ENCODE measurements at places on chromosomes 6 and 20.
A peak's percentile ranks its signal among the peaks of the same experiment; 100 is the strongest.

GRCh38 chr6:105804424-105804823 is 281.7 kb upstream of the PRDM1 start:
- no peak overlapping the region for H3K27ac ChIP-seq
- H3K27me3 ChIP-seq, result peaks cover 7% of the 10 kb centered on the region
- H3K4me1 ChIP-seq, result no peaks in the 10 kb centered on the region
- H3K4me3 ChIP-seq, result no peak overlapping the region
- H3K36me3 ChIP-seq, result no peaks in the 10 kb centered on the region

DNA sequence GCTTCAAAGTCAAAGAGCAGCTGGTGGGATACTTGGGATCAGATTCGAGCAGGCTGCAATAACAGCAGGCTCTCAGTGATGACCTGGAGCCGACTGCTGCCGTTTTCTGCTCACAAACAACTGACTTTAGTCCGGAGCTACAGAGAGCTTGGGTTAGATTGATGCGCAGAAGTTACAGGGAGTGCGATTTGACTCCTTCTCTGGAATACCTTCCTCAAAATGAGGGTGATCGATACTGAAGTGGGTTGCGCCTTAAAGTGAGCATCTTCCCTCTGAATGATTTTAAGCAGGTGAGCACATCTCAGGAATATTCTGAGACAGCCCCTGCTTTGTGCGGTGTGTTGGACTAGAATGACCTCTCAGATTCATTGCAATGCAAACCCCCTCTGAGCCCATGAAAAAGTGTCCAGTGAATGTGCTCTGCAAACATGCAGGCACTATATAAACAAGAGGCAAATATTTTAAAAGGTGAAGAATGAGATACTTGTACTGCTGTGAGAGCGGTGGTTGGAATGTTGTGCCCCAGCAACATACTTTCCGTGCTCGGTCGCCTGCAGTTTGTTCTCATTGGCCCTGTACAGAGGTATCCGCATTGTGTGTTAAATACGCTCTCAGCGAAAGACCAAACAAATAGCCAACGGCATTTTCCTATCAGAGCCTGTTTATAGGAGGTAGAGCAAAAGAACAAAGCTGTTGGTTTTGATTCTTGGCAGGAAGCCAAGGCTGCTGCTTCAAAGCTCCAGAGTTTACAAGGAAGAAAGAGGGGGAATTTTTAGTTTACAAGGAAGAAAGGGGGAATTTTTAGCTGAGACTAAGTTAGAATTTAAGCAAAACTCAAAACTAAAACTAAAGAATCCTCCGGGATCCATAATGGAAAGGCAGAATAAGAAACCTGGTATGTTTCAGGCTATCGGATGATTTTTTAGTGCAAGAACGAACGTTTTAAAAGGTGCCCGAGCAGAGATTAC is 67.7 kb downstream of the PHACTR2 start:
- peak; percentile 46 for DNase-seq
- H3K4me1 ChIP-seq, result peaks cover 65% of the 10 kb centered on the region
- no peaks in the 10 kb centered on the region for H3K36me3 ChIP-seq
- H3K27ac ChIP-seq, result peak overlapping the region; percentile 98
- H3K4me3 ChIP-seq, result peak overlapping the region; percentile 52
- no peaks in the 10 kb centered on the region for H3K27me3 ChIP-seq

GRCh38 chr20:4073852-4074741 is 58.7 kb upstream of the RNF24 start:
- peaks cover 4% of the 10 kb centered on the region for H3K4me1 ChIP-seq
- H3K4me3 ChIP-seq, result no peak overlapping the region
- H3K27ac ChIP-seq, result no peak overlapping the region
- H3K36me3 ChIP-seq, result no peaks in the 10 kb centered on the region
- DNase-seq, result no peak
- peaks cover 12% of the 10 kb centered on the region for H3K27me3 ChIP-seq

GRCh38 chr6:154605178-154605881 is 94.8 kb upstream of the CNKSR3 start:
- H3K4me1 ChIP-seq, result peaks cover 12% of the 10 kb centered on the region
- H3K36me3 ChIP-seq, result no peaks in the 10 kb centered on the region
- H3K4me3 ChIP-seq, result no peak overlapping the region
- DNase-seq, result no peak
- H3K27ac ChIP-seq, result no peak overlapping the region
- peaks cover 9% of the 10 kb centered on the region for H3K27me3 ChIP-seq

- H3K27me3 ChIP-seq, result no peaks in the 10 kb centered on the region
- H3K36me3 ChIP-seq, result no peaks in the 10 kb centered on the region
- H3K4me1 ChIP-seq, result no peaks in the 10 kb centered on the region
- DNase-seq, result no peak
Measured at GRCh38 chr6:122130026-122130348, 269.5 kb upstream of the HSF2 start.

DNA sequence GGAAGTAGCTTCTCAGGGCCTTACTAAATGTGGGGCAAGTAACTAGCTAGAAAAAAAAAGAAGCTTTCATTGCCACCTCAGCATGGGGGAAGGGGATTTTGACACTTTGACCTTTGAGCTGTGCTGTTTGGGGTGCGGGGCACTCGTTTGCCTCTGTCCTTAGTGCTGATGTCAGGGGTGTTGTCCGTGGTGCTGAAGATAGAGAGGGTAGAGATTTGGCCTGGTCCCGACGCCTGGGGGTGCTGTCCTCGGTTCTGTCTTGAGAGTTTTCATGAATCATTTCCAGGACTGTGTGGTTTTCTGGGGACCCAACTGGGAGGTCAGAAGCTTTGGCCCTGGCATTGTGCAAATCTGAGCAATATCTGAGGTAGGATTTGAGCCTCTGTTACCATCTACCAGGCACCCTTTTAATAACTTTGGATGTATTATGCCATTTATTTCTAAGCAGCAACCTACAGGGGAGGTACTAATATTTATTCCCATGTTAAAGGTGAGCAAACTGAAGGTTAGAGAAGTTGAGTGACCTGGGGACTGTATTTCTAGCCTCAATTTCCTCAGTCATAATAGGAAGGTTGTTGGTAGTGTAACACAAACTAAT is 78.0 kb downstream of the DLGAP4 start:
- peak; percentile 64 for DNase-seq
- H3K36me3 ChIP-seq, result no peaks in the 10 kb centered on the region
- peaks cover 20% of the 10 kb centered on the region for H3K27me3 ChIP-seq

- no peaks in the 10 kb centered on the region for H3K36me3 ChIP-seq
- H3K27me3 ChIP-seq, result peaks cover 12% of the 10 kb centered on the region
- H3K27ac ChIP-seq, result no peak overlapping the region
Measured at GRCh38 chr20:4123537-4124235, 108.3 kb upstream of the RNF24 start.

DNA sequence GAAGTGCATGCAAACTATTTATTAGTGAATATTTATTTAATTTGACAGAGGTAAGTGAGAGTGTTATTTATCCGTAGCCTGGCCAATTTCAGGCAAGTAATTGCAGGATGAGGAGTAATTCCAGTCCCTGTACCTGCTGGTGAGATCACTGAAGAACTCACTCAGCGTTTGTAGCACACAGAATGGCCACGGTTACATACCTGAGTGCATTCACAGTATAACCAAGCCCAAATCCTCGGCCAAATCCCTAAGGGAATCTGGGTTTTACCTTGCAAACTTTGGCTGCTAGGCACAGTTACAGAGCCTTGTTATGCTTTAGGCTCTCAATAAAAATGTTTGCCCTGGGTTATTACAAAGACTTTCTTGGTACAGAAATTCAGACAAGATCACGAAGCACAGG is 93.3 kb downstream of the KCNQ5 start:
- no peak for DNase-seq
- H3K4me3 ChIP-seq, result no peak overlapping the region
- H3K27ac ChIP-seq, result no peak overlapping the region
- H3K27me3 ChIP-seq, result no peaks in the 10 kb centered on the region
- no peaks in the 10 kb centered on the region for H3K4me1 ChIP-seq

GRCh38 chr20:1809611-1810510 is 85.3 kb upstream of the SIRPA start:
- no peaks in the 10 kb centered on the region for H3K36me3 ChIP-seq
- peaks cover 11% of the 10 kb centered on the region for H3K4me1 ChIP-seq
- H3K27ac ChIP-seq, result no peak overlapping the region
- peaks cover 57% of the 10 kb centered on the region for H3K27me3 ChIP-seq
- no peak overlapping the region for H3K4me3 ChIP-seq
- DNase-seq, result no peak

- no peak overlapping the region for H3K27ac ChIP-seq
- no peak overlapping the region for H3K4me3 ChIP-seq
- H3K27me3 ChIP-seq, result no peaks in the 10 kb centered on the region
- no peak for DNase-seq
Measured at GRCh38 chr6:57097596-57097995, 7.6 kb downstream of the ZNF451 start.

DNA sequence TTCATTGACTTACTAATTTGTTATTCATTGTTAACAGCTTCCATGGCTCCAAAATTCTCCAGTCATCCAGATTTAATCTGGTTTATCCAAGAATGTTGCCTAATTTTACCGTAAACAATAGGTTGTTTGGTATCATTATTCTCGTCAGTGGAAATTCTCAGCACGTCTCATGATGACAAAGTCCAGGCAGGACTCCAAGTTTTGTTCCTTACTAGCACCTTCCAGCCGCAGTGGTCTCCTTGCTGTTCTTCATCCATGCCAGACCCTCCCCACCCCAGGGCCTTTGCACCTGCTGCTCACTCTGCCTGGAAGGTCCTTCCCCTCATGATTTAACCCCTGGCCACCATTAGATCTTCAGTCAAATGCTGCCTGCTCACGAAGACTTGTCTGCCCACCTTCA is 48.1 kb upstream of the NAA20 start:
- H3K4me1 ChIP-seq, result peaks cover 23% of the 10 kb centered on the region
- no peaks in the 10 kb centered on the region for H3K27me3 ChIP-seq
- no peak overlapping the region for H3K27ac ChIP-seq
- peaks cover 10% of the 10 kb centered on the region for H3K36me3 ChIP-seq
- no peak overlapping the region for H3K4me3 ChIP-seq
- DNase-seq, result no peak

Data from progenitor cell of endocrine pancreas (in vitro differentiated cells).